Adrenal gland (tissue), 19 donors: ENCODE measurements at places on chromosomes 7 and 10. TPM values are rescaled to one million over a fixed set of nuclear protein-coding genes. Genes with fewer than 3 reads are reported as not detected.

GRCh38 chr7:42095791-42096190 lies 141.2 kb downstream of the GLI3 start:
- no peak for DNase-seq
- H3K4me3 ChIP-seq, result no peak overlapping the region
- H3K36me3 ChIP-seq, result no peaks in the 10 kb centered on the region
- H3K27me3 ChIP-seq, result no peaks in the 10 kb centered on the region
- H3K4me1 ChIP-seq, result no peaks in the 10 kb centered on the region
- H3K27ac ChIP-seq, result no peak overlapping the region

GRCh38 chr7:13578294-13578693 lies 411.2 kb downstream of the ETV1 start:
- H3K4me1 ChIP-seq, result no peaks in the 10 kb centered on the region
- H3K4me3 ChIP-seq, result no peak overlapping the region
- H3K27me3 ChIP-seq, result no peaks in the 10 kb centered on the region
- no peak overlapping the region for H3K27ac ChIP-seq
- DNase-seq, result no peak

DNA sequence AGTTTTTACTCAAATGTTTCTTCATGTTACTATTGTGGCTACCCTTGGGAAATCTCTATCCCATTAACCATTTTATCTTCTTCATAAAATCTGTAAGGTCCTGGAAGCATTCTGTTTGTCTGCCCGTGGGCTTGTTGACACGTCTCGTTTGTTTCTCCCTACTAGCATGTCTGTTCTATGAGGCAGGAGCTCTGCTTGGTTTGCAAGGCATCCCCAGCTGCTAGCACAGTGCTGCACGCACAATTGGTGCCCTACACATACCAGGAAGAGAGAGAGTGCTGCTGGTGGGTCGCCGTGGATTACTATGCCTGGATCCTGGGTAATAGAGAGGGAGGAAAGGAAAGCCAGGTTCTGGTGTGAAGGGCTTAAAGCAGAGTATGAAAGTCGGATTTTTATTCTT lies 166.1 kb upstream of the TNS3 start:
- no peak overlapping the region for H3K4me3 ChIP-seq
- no peak for DNase-seq
- H3K36me3 ChIP-seq, result no peaks in the 10 kb centered on the region
- no peaks in the 10 kb centered on the region for H3K4me1 ChIP-seq
- H3K27me3 ChIP-seq, result no peaks in the 10 kb centered on the region

DNA sequence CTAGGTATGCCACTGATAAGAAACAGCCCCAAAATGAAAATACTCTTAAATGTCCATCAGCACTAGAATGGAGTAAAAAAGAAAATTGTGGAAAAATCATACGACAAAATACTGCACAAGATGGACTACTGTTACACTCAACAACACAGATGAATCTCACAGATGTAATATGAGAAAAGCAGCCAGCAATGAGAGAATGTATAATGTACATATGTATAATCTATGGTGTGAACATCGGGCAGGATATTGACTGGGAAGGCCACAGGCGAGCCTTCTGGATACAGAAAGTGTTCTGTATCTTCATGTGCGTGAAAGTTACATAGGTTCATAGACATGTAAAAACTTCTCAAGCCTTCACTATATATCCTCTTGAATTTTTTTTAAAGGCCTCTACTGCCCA lies 212.6 kb downstream of the PARD3 start:
- H3K27ac ChIP-seq, result no peak overlapping the region
- H3K4me3 ChIP-seq, result no peak overlapping the region
- no peaks in the 10 kb centered on the region for H3K27me3 ChIP-seq
- H3K4me1 ChIP-seq, result no peaks in the 10 kb centered on the region
- H3K36me3 ChIP-seq, result no peaks in the 10 kb centered on the region

DNA sequence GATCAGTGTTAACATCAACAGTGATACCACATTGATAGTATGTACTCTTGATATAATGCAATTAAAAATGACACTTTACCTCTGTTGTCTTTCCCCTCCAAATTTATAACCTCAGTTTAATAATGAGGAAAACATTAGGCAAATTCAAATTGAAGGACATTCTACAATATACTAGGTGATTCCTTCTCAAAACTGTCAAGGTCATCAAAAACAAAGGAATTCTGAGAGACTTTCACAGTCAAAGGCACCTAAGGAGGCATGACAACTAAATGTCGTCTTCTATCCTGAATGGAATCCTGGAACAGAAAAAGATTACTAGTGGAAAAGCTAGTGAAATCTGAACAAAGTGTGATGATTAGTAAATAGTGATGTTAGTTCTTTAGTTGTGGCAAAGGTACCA lies 22.3 kb upstream of the NXPH1 start:
- H3K27me3 ChIP-seq, result no peaks in the 10 kb centered on the region
- H3K4me3 ChIP-seq, result no peak overlapping the region
- H3K27ac ChIP-seq, result no peak overlapping the region
- no peak for DNase-seq
- H3K4me1 ChIP-seq, result no peaks in the 10 kb centered on the region
- no peaks in the 10 kb centered on the region for H3K36me3 ChIP-seq

- no peaks in the 10 kb centered on the region for H3K36me3 ChIP-seq
- H3K4me3 ChIP-seq, result no peak overlapping the region
- no peaks in the 10 kb centered on the region for H3K27me3 ChIP-seq
- no peak for DNase-seq
- no peak overlapping the region for H3K27ac ChIP-seq
Measured at GRCh38 chr7:41590986-41591385, 111.9 kb downstream of the INHBA start.

- no peaks in the 10 kb centered on the region for H3K27me3 ChIP-seq
- DNase-seq, result no peak
- H3K36me3 ChIP-seq, result no peaks in the 10 kb centered on the region
- H3K4me3 ChIP-seq, result no peak overlapping the region
Measured at GRCh38 chr10:62666275-62666674, 138.2 kb upstream of the ADO start.

DNA sequence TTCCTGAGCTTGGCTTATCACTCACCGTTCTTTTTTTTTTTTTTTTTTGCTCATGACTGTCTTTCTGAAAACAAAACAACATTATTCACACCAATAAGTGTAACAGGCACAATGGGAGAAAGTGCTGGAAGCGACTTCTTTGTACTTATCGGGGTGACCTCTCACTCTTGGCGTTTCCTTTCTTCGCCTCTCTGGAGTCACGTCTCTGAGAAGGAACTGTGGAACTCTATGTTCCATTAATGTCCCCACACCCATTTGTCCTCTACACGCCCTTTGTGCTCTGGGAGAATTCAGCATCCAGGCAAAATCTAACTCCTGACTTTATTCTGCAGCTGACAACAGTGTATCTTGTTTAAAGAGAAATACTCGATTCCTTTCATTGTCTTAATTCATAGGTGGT lies 70.8 kb upstream of the FAM204A start:
- DNase-seq, result no peak
- H3K4me1 ChIP-seq, result no peaks in the 10 kb centered on the region
- no peak overlapping the region for H3K27ac ChIP-seq
- no peaks in the 10 kb centered on the region for H3K36me3 ChIP-seq
- H3K4me3 ChIP-seq, result no peak overlapping the region
- peaks cover 6% of the 10 kb centered on the region for H3K27me3 ChIP-seq

DNA sequence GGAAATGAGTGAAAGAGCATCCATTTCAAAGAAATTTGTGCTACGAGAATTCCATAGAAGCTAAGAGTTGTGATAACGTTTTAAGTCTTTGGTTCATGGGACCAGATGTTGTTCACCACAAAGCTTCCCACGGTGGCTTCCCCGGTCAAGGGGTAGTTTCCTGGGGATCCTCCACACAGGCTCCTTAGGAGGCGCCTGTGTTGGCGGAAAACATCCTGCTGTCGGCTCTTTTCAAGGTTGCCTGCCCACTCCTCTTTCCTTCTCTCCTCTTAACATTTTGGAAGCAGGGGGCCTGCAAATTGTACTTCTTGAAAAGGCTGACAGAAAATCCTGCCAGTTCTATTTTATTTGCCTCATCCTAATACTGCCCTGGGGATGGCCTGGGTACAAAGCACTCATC lies 398.6 kb downstream of the SORCS1 start:
- no peaks in the 10 kb centered on the region for H3K36me3 ChIP-seq
- no peaks in the 10 kb centered on the region for H3K27me3 ChIP-seq
- no peak overlapping the region for H3K4me3 ChIP-seq
- H3K27ac ChIP-seq, result no peak overlapping the region
- DNase-seq, result no peak

DNA sequence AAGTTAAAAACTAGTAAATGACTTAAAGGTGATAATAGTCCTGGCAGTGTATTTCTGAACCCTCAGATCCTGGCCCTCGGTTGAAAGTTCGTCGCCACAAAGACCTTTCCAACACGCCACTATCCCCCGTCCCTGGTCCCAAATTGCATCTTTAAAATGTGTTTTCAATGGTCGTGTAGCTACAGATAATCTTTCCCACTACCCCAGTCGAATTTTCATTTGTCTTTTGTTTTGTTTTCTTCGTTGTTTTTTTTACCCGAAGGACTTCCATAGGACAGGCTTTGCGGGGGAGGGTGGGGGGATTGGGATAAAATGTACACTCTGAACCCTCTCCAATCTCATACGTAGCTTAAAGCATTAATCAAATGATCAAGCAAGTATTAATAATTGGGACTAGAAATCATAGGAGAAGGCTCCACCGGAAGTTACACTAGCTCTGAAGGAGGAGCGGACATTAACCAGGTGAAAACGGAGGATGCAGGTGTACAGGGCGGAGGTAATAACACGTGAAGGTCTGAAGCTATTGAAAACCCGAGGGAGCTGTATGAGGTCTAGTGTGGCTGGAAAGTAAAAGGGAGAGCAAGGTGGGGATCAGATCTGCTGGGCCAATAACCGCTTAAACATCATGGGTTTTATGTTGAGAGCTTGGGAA lies 32.8 kb upstream of the PHF14 start:
- no peak overlapping the region for H3K27ac ChIP-seq
- peaks cover 18% of the 10 kb centered on the region for H3K36me3 ChIP-seq
- no peaks in the 10 kb centered on the region for H3K27me3 ChIP-seq
- H3K4me1 ChIP-seq, result peaks cover 32% of the 10 kb centered on the region

- peaks cover 33% of the 10 kb centered on the region for H3K4me1 ChIP-seq
- peak overlapping the region; percentile 82 for H3K4me3 ChIP-seq
- no peak for DNase-seq
- no peaks in the 10 kb centered on the region for H3K36me3 ChIP-seq
Measured at GRCh38 chr10:6202098-6202683, 541 bp upstream of the PFKFB3 start.

GRCh38 chr7:71198391-71198790 lies 66.4 kb downstream of the GALNT17 start:
- no peaks in the 10 kb centered on the region for H3K4me1 ChIP-seq
- H3K4me3 ChIP-seq, result no peak overlapping the region
- H3K36me3 ChIP-seq, result no peaks in the 10 kb centered on the region
- DNase-seq, result no peak

DNA sequence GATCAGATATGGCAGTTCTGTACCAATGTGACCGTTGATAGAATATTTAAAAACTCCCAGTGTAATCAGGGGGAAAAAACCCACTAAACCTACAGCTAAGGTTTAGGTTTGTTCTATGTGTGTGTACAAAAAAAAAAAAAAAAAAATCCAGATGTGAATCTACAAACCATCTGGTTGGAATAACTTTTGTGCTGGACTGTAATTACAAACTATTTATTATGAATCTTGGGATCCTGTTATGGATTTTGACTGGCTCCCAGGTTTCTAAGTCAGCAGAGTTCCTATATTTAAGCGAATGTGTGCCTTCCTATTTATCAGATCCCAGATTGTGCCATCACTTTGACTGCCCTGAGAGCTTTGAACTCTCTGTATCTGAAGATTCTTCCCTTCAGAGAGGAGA lies 29.1 kb downstream of the BMPER start:
- no peaks in the 10 kb centered on the region for H3K27me3 ChIP-seq
- no peak overlapping the region for H3K27ac ChIP-seq
- DNase-seq, result no peak
- H3K36me3 ChIP-seq, result no peaks in the 10 kb centered on the region
- no peak overlapping the region for H3K4me3 ChIP-seq

DNA sequence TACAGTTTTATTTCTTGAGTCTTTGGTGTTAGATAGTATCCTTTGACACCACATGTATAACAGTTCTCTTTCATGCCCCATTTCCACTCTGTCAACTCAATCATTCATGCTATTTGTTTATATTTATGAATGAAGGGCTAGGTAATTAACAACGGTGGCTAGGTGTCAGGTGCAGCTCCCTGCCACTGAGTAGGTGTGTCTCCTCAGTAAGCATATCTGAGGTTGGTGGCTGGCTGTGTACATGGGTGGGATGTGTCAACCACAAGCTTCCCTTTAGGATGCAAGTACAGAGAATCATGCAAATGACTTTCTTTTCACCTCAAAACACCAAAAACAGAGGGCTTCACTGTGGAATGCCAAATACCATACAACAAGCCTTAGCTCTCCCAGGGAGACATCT lies 83.4 kb downstream of the ZNF365 start:
- no peaks in the 10 kb centered on the region for H3K27me3 ChIP-seq
- no peak overlapping the region for H3K4me3 ChIP-seq
- no peak for DNase-seq
- H3K36me3 ChIP-seq, result no peaks in the 10 kb centered on the region

DNA sequence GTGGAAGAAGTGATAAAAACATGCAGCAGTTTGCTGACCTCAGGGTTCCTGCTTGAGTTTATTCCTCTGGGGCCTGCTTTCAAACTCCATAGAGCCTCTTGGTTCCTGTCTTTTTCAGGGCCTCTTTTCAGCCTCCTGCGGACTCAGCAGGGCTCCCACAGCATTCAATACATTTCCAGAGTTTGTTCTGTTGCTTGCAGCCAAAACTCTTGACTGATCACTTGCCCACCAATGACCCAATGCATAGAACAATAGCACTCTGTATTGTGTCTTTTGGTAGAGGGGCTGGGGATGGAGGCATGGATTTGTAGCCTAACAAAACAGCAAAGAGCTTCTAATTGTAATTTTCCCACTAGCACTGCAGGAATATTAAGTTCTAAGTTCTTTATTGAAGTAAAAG lies 50.8 kb upstream of the CREB5 start:
- H3K27ac ChIP-seq, result no peak overlapping the region
- DNase-seq, result no peak
- H3K4me3 ChIP-seq, result no peak overlapping the region
- no peaks in the 10 kb centered on the region for H3K4me1 ChIP-seq
- H3K27me3 ChIP-seq, result no peaks in the 10 kb centered on the region
- H3K36me3 ChIP-seq, result no peaks in the 10 kb centered on the region

DNA sequence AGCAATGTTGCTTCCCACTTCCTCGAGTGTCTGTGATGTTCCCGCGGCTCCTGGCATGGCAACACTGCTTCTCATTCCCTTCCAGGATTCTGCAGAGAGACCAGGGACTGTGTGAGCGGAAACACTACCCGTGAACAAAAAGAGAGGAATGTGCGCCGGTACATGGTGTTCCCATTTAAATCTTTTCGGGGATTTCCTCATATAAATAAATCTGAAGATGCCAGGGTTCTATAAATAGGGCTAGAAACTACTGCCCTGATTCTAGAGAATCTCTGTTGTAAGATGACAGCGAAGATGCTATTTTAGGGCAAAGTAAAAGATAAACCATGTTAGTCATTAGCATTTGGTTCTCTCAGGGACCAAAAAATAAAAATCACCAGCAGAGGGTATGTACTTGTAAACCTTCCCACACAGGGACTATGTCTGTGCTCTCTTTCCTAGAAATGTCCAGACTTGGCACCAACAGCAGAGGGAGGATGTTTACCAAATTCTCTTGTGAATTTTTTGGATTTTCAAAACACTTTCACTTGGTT lies 92.2 kb upstream of the DDC start:
- H3K4me3 ChIP-seq, result no peak overlapping the region
- DNase-seq, result peak; percentile 58
- H3K36me3 ChIP-seq, result no peaks in the 10 kb centered on the region
- no peaks in the 10 kb centered on the region for H3K27me3 ChIP-seq
- H3K27ac ChIP-seq, result peak overlapping the region; percentile 79

CTAGE4 gene
- not detected for total RNA-seq

RBP3 gene
- total RNA-seq, result not detected

VENTX gene
- total RNA-seq, result 1.2 TPM

LRRC18 gene
- not detected for total RNA-seq

CALN1 gene
- total RNA-seq, result 8.6 TPM

DNAH11 gene
- 19.0 TPM for total RNA-seq

MARVELD1 gene
- total RNA-seq, result 14.3 TPM

SFMBT2 gene
- total RNA-seq, result 13.8 TPM

OPALIN gene
- not detected for total RNA-seq

ACHE gene
- total RNA-seq, result 0.54 TPM
